ENCODE measurements at places on chromosomes 1 and 21.

DNA sequence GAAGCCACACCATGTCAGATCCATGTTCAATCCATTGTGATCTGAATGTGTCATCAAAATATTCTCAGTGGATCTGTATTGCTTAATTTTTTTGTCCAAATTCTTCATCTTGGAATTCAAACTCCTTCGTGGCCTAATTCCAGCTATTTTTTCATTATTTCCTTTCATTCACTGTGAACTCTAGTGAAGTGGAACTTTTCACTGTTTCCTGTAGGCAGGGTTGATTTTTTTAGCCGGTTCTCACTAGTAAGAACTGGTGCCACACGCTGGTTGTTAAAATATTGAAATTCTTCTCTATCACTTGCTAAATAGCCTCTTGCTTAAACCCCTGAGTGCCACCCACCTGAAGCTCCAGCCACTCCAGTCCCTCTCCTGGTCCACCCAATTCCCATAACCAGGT, 7.6 kb upstream of the S100A11 start:
- DNase-seq, result no peak

- DNase-seq, result no peak
Observed at GRCh38 chr1:184210031-184210430, 158.5 kb downstream of the TSEN15 start.

GRCh38 chr1:93597709-93598108, 83.9 kb downstream of the BCAR3 start:
- DNase-seq, result no peak

- DNase-seq, result no peak
Observed at GRCh38 chr1:98733782-98734112, 72.2 kb downstream of the SNX7 start.

GRCh38 chr1:59631561-59632255, 183.0 kb upstream of the HOOK1 start:
- DNase-seq, result no peak

DNA sequence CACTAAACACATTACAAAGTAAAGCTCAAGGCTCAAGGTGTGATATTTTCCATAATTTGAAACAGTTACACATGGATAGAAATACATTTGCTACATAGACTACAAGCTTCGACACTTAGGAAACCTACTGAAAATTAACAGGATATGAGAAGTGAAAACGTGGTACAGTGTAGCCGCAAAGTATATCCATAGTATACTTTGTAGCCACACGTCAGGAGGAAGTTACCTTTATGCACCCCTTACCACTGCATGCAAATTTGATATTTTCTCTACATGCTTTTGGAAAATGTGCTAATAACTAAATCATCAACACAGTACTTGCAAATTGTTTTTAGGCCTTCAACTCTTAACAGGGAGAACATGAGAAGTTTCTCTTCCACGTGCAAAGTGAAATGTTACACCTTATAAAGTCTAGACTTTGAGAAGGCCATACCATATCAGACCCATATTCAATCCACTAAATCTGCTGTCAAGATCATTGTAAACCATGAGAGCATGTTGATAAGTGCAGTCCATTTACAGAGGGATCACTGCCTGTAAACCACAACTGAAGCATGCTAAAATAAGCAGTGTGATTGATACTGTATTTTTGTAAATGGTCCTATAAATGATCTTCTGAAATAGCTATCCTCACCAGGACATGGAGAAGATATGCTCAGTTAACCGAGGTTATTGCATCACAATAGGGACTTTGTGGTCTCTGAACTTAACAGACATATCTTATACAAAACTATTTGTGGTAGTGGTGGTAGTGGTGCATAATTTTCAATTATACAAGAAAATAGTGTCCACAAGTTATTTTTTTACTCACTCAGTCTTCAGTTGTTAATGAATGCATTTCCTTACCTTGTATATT, 64.7 kb downstream of the VAV3 start:
- no peak for DNase-seq

DNA sequence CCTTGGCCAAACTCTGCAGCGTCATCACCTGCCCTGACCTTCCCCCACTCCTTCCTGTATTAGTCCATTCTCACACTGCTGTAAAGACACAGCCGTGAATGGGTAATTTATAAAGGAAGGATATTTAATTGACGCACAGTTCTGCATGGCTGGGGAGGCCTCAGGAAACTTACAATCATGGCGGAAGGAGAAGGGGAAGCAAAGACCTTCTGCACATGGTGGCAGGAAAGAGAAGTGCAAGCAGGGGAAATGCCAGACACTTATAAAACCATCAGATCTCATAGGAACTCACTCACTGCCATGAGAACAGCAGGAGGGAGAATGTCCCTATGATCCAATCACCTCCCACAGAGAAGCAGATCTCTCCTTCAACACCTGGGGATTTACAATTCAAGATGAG, 408.5 kb downstream of the PTPRU start:
- DNase-seq, result no peak

DNA sequence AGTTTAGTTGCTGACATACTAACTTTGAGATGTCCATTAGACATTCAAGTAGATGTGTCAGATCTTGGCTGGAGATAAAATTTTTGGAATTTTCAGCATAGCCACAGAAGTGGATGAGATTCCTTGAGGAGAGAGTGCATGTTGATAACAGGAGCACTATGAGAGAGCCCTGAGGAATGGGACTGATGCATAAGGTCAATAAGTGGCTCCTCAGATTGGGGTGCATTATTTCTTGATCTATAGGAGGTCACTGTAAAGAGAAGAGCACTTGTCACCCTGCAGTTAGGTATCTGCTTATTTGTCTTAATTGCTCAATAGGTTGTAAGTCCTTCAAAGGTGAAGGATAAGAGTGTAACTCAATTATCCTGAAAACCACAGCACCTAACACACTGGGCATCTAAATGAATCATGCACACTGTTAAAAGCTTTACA, 52.0 kb upstream of the TACSTD2 start:
- DNase-seq, result no peak

GRCh38 chr1:55204997-55205396, 10.2 kb downstream of the USP24 start:
- DNase-seq, result no peak

DNA sequence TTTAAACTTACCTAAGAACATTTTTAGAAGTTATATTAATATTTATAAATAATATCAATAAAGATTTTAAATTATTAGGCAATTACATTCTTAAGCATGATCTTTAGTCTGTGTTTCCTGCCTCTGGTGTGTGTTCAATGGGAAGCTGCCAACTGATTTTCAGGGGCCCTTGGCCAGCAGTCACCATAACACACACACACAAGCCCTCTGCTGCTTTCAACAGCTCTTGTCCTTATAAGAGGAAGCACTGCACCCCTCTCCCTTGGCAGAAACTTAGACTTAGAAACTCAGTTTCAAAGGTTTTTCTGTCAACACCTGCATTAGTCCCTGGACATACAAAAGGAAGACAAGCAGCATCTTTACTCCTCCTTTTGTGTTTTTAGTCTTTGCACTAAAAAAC, 81.4 kb downstream of the VAV3 start:
- DNase-seq, result no peak

DNA sequence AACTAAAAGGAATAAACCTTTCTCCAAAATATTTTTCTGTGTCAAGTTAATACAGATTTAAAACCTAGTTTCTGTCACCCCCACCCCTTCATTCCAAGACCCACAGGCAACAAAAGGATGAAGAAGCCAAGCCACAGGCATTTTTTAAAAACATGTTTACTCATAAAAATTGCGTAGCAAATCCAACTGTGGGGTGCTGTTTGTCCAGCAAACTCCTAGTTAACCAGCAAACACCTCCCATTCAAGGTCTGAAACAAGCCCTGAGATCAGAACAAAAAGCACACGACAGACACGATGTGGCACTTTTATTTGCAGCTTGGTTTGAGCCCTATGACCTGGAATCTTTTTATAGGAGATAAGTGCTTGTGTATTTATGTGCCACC, 149.9 kb upstream of the CAMK1G start:
- DNase-seq, result no peak

DNA sequence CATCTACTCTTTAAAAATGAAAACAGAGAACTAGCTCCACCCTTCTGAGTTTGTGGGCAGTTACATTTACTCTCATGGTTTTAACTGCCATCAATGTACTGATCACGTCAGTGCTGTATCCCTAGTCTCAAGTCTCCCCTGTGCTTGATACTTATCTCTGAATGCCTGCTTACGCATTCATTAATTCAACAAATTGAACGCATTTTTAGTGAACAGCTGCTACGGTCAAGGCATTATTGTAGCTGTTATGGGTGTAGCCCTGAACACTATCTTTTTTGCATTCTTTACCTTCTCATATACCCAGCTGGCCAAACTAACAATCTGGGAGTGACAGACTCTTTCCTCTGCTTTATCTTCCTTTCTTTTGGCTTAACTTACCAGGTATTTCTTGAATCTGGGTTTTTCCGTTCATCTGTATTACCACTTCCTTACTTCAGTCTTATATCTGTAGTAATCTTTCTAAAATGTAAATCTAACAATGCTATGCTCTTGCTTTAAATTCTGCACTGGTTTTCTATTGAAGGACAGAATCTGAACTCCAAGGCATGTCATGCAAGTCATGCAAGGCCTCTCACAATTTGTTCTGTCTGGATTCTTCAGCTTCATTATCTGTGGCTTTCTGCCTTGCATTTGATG, 33.3 kb downstream of the SMG7 start:
- no peak for DNase-seq

DNA sequence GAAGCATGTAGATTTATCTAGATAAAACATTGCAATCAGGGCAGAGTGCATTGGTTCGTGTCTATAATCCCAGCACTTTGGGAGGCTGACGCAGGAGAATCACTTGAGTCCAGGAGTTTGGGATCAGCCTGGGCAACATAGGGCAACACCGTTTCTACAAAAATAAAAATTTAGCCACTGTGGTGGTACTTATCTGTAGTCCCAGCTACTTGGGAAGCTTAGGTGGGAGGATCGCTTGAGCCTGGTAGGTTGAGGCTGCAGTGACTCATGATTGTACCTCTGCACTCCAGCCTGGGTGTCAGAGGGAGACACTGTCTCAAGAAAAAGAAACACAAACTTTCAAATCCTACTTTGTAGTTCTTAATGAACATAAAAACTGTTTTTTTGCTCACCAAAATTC, 64.2 kb upstream of the RCC1 start:
- no peak for DNase-seq

DNA sequence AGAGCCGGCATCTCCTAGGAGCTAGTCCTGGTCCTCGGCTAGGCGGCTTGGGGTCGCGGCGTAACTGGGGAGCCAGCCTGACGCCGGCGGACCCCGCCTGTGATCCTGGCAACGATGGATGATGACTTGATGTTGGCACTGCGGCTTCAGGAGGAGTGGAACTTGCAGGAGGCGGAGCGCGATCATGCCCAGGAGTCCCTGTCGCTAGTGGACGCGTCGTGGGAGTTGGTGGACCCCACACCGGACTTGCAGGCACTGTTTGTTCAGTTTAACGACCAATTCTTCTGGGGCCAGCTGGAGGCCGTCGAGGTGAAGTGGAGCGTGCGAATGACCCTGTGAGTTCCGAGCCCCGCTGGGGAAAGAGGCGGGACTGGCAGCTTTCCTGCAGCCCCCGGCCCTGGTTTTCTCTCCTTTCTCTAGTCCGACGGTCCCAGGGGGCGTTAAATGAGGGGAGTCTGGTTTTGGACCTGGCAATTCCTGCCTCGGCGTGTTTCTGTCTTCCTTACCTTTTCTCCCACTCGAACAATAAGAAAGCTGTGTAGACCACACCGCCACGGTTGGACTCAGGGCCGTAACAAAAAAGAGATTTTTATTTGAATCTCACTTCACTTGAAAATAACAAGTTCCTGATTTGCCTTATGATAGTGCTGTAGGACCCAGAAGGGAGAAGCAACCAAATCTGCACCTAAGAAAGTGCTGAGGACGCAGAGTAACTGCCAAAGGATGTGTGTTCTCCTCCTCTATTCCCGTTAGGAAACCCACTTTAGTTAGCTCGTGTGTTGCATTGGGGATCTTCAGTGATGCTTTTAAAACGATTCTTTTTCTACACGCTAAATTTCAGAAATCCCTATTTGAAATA, at the start of gene SPRTN:
TSS of gene SPRTN (plus strand) at position 24 of the 859 bp plus-strand sequence. CDS start at position 115, 91 bp downstream.
- peak; percentile 84 for DNase-seq

DNA sequence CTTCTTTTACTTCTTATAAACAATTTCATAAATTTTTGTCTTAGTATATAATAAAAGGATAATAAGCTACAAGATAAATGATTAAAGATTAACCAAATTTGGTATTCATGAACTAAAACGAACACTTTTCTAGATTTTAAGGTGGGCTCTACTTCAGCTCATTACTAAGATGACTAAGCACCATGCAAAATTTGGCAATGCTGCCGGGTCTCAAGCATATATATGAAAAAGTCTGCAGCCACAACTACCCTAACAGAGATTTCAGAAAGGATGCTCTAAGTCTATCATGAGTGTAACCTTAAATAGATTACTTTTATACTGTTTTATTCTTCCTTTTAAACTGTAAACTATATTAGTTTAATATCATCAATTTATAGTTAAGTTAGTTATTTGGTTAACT, 47.8 kb downstream of the BRWD1 start:
- no peak for DNase-seq

GRCh38 chr21:35504277-35504676, 455.2 kb upstream of the RUNX1 start:
- no peak for DNase-seq

GRCh38 chr1:170790651-170791071, 126.7 kb downstream of the PRRX1 start:
- no peak for DNase-seq

DNA sequence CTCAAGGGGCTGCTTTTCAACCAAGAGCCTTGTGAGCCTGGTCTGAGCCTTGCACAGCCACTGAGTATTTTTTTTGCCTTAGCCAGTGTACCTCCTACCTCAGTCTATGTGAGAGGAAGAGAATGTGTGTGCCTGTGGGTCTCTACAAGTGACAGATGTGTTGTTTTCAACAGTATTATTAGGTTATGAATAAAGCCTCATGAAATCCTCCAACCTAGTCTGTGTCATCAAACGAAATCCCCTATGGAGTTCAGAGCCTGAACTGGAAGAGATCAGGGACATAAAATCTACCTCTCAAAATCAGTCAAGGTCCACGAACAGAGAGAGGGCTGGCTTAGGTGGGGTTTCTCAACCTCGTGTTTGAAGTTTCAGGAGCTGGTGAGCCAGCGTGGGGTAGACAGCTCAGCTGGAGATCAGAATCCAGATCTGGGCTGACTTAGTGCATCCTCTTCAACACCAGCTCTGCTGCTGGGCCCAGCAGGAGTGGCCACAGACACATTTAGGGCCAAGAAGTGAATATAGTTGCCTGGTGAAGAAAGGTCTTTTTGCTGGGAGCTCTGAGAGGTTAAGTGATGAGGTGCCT, 8.2 kb downstream of the XKR8 start:
- no peak for DNase-seq

- no peak for DNase-seq
Observed at GRCh38 chr1:210445931-210446330, 117.2 kb downstream of the HHAT start.

DNA sequence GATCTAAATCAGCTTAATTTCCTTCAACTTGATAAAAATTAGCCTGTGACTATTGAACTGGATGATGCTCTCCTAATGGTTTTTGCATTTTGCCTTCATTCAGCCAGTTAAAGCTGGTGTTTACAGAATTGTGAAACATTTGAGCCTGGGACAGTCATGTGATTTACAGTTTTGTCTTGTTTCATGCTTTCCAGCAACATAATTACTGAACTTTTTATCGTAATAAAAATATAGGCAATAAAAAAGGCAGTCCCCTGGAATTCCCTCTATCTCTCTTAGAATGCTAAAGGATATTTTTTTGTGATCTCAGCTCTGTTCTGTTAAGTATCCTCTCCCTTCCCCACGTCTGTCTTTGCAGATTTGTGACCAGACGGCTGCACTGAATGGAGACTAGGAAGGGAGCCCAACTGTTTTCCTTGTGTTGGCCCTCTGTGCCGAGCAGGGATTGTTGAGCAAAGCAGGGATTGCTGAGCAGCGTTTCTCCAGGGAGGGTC, 70.3 kb upstream of the RGL1 start:
- DNase-seq, result no peak

- peak; percentile 60 for DNase-seq
Observed at GRCh38 chr1:203408486-203409481, 57.9 kb upstream of the FMOD start.

All from H54 (cell line).